Stimulated activated CD8-positive, alpha-beta memory T cell treated with anti-CD3 and anti-CD28 coated beads, Interleukin-2, amount 100 ng/mL, for 1 hour (primary cell): ENCODE measurements at places on chromosomes 1 and 21.

DNA sequence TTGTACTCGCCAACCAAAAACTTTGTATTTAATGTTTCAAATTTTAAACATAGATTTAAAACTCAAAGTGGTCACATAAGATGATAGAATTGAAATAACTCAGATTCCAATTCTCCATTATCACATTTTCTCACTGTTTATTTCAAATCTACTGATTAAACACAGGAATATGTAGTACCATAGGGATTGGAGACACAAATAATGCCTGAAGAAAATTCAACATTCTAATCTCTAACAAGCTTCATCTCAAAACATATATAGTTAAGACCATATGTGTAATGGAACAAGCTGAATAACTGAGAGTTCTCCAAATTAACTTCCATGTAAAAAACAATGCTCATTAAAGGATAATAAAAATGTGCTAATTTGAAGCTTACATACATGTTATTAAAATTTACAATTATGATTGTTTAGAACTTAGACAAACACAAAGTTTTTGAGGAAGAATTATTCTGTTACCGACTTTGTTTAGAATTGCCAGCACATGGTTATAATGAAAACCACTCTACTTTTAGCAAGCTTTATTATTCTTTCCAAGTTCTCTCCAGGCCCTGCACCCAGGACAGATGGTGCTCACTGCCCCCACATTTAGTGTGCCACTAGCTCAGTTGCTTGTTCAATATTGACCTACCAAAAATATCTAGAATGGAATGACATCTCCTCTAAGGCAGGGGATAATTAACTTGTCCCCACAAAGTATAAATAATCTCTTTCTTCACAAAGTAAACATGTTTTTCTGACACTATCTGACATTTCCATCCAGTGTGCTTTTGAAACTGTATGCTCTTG, 467.2 kb downstream of the TTLL7 start:
- no peak for DNase-seq

DNA sequence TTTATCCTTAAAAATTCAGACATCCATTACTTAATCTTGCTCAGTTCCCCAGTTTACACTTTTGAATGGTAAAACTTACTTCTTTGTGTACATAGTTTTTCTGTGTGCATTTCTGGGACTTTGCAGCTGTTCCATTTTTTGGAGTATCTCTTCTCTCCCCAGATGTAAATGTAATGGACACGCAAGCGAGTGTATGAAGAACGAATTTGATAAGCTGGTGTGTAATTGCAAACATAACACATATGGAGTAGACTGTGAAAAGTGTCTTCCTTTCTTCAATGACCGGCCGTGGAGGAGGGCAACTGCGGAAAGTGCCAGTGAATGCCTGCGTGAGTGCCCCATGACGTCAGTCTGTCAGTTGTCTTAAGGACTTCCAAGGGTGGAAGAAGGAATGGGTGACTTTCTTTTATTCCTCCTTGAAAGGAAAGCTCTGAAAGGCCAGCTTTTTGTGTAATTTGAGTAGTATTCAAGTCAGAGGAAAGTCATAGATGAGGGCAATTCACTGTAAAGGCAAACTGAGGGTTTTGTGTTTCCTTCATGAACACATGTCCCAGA, 75.7 kb upstream of the LAMC2 start:
- DNase-seq, result no peak

- no peak for DNase-seq
Observed at GRCh38 chr1:63917571-63918417, 144.0 kb downstream of the ROR1 start.

GRCh38 chr21:36706951-36707762, 8.2 kb downstream of the SIM2 start:
- no peak for DNase-seq

DNA sequence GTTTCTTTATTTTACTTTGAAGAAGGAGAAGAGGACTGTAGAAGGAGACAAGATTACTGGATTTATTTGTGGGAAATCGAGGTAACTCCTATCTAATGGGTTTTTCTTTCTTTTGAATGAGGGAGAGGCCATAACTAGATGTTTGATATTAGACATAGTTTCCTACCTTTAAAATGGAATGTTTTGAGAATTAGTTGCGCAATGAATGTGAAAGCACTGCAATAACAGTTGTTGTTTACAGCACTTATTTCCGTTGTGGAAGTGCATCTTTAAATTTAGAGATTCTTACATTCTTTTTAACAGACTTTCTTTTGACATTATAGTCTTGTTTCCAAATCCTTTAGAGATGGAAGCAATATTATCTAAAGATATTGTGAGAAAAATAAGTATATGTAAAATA, 229.0 kb downstream of the SRGAP2C start:
- DNase-seq, result no peak

DNA sequence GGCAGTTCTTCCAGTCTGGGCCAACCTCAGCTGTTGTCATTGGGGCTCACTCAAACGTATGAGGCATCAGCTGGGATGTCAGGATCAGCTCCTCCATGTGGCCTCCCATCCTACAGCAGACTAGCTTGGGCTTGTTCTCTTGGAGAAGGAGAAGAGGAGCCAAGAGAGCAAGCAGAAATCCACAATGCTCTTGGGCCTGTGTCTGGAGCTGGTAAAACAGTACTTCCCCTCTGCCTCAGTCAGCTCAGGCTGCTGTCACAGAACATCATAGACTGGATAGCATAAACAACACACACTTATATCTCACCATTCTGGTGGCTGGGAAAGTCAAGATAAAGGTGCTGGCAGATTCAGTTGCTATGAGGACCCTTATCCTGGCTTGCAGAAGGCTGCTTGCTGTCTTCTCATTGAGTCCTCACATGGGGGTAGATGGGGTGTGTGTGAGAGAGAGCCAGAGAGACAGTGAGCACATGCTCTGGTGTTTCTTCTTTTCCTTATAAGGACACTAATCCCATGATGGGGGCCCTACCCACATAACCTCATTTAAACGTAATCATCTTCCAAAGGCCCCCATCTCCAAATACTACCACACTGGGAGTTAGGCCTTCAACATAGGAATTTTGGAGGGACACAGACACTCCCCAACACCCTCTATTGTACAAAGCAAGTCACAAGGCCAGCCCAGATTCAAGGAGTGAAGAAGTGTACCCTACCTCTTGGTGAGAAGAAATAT, 16.3 kb upstream of the DNAJC6 start:
- DNase-seq, result no peak

- DNase-seq, result no peak
Observed at GRCh38 chr1:25109531-25109951, 122.8 kb downstream of the SYF2 start.

- no peak for DNase-seq
Observed at GRCh38 chr1:18560692-18561091, 70.0 kb upstream of the PAX7 start.

- no peak for DNase-seq
Observed at GRCh38 chr21:34047835-34048234, 25.5 kb upstream of the MRPS6 start.

- no peak for DNase-seq
Observed at GRCh38 chr1:17207540-17207939, 2.6 kb downstream of the PADI1 start.

DNA sequence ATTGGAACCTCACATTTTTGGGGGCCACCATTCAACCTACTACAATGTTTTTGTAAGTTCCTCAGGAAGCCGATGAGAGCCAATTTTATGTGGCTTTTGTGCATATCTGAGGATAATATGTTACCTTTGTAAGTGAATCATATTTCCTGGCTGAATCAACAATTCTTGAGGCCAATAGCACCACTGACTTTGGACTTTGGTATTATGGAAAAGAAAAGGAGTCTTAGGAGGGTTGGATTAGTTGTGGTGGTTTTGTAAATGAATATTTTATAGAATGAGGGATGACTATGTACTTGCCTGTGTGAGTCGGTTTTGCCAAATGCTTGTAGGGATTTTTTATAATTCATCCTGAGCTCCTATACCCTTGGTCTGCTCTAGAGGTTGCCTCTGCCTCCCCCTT, 181.5 kb upstream of the HMGB4 start:
- no peak for DNase-seq

DNA sequence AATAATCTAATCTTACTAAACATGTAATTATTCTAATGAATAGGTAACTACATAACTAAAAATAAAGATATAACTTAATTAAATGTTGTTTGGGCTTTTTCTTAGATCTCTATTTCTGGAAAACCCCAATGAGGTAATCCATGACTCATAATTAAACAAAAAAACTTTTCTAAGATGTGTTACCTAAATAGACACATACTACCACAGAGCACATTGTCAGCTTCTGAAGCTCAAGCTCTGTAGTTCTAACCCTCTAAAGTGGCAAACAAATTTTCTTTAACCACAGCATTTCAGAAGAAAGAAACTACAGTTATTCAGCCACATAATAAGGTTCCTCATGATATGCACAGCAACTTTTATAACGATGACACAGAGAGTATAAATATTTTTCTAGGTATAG, 4.2 kb downstream of the OR6K3 start:
- no peak for DNase-seq

- no peak for DNase-seq
Observed at GRCh38 chr1:151961833-151962232, 31.8 kb downstream of the S100A10 start.

GRCh38 chr1:232602622-232603021, 27.3 kb downstream of the SIPA1L2 start:
- DNase-seq, result no peak

DNA sequence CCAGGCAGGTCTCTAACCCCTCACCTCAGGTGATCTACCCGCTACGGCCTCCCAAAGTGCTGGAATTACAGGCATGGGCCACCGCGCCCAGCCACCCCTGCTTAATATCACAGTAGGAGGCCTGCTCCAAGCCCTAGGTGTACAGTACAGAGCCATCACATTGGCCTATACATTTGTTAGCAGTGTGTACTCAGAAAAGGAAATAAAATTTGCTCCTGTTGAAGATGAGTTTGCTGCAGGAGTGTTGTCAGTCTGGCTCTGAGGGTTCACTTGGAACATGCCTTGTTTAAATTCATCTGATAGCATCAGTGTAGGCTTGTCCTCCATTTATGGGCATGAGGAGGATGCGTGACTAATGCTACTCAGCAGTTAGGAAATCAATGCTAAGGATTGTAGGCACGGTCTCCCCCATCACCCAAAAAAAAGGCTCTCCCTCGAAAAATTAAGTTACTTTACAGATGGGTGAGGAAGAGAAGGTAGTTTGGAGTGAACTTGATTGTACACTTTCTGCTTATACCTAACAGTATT, 4.6 kb upstream of the ENAH start:
- no peak for DNase-seq

DNA sequence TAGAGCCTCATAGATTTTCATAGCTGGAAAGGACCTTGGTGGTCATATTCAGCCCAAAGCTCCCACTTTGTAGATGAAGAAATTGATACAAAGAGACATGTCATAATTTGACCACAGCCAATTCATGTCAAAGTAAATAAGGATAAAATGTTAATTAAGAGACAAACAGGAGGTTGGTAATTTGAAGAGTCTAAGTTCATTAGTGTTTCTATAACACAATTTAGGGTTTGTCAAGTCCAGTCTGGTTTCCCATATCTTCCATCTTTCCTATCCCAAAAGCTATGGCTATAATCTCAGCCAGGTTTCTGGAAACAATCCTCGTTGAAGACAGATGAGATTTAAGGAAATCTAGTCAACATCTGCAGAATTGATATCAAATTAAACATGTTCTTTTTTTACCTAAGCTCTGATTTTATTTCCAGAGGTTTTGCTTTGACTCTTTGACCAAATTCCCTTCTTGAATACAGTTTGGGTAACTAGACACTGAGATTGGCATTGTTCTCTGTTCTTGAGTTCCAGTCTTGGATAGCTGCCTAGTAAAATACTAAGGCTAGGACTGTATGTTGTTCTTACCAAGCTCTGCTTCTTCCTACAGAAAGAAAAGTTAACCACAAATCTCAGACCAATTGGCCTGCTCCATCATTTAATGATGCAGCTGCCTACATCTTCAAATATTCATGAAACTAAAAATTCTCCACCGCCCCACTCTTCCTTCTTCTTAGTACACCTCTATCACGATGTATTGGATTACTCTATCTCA, 62.0 kb downstream of the SLC44A5 start:
- no peak for DNase-seq

DNA sequence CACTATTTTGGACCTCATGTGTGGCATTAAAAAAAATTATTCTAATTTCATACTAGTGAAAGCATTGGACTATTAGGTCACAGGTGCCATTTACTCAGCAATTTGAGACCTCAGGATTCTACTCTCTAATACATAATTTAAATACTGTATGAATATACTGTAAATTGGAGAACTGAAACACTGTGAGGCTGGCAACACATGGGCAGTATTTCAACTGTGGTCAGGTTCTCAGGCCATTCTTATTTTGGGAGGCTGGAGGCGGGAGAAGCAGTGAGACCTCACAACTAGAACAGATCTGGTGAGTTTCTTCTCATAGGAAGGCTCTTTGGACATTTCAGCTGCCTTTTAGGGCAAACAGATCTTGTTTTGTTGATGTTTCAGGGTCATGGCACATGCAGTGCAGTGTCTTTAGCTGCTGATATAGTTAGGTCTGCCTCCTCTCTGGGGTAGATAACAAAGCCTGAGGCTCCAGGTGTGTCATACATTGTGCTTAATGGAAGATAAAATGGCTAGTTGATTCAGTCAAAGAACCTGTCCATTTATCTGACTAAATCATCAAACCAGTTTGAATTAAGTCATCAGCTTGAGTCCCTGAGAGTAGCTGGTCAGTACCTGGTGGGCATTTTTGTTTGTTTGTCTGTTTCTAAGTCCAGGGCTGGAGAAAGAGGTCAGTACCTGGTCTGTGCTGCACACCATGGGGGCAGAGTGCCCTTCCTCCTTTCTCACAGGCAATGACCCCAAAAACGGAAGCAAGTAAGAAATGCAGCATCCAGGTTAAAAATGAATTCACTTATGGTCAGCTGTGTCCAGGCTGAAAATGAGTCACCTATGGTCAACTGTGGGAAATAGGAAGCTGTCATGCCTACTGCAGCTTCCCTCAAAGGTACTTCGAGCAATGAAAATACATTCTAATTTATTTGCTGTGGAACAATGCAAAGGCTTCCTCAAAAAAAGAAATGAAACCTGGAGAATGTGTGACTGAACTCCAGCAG, 216.2 kb downstream of the SDCCAG8 start:
- DNase-seq, result no peak

DNA sequence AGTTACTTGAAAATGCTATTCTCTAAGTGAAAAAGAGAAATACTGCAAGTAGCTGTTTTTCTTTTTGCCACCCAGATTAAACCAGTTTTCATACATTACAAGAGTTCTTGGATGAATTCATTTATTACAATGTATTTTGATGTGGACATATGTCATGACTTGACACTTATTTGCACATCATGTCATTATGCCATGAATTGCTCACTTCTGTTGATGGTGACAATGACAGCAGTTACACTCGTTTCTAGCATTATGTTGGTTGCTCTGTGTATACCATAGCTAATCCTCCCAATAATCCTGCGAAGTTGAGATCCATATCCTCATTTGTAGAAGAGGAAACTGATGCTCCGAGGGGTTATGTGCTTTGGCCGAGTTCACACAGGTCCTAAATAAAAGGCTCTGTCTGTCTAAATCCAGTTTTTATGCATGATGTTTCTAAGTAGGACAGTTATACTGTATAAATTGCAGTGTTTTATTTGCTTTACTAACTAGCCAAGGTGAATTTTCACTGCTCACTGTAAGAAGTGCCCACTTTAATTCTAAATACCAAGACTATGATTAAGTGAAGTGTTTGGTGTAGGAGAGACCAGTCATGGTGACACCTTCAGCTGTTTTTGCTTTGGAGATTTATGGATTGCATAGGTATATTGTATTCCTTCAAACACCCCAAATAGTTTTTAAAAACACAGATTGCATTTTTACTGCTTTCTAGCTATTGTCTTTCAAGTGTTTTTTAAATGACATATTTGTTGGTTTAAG, 56.7 kb downstream of the PRDM2 start:
- DNase-seq, result no peak
